ENCODE measurements at places on chromosomes 1 and 21.

DNA sequence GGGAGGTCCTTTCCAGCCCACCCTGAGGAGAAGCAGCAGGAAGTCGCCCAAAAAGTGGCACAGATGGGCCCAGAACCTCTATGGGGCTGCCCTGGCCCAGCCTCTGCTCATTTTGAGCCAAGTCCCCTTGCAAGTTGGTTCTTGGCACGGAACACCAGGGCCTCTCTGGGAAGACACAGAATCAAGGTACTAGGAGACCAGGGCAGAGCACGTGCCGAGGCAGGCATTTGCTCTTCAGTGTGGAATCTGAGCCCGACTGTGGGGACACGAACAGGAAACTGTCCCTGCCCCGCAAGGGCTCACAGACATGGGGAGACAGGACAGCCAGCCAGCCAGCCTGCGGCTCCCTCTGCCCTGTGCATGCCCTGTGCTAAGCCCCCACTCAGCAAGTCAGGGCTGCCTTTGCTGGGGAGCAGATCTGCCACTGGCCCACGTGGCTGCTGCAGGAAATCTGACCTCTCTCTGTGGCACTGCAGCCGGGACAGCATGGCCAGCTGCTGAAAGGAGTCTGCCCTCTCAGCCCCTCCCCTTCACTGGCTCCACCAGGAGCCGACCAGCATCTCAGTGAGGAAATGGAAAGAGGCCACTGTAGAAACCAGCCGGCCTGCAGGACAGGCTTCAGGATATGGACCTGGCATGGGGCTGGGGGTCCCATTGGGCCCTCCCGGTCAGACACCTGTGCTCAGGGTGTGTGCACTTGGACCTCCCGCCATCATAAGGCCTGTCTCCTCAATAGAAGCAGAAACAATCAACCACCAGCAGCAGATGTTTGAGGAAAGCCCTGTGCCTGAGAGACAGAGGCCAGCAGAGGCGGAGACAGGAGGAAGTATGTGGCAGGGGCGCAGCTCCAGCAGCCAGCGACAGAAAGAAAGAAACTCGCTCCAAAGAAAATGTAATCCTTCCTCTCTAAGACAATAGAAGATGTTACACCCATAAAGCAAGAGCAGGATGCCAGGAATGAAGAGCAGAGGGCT lies 3.7 kb downstream of the ARHGEF16 start:
- no peak for DNase-seq

DNA sequence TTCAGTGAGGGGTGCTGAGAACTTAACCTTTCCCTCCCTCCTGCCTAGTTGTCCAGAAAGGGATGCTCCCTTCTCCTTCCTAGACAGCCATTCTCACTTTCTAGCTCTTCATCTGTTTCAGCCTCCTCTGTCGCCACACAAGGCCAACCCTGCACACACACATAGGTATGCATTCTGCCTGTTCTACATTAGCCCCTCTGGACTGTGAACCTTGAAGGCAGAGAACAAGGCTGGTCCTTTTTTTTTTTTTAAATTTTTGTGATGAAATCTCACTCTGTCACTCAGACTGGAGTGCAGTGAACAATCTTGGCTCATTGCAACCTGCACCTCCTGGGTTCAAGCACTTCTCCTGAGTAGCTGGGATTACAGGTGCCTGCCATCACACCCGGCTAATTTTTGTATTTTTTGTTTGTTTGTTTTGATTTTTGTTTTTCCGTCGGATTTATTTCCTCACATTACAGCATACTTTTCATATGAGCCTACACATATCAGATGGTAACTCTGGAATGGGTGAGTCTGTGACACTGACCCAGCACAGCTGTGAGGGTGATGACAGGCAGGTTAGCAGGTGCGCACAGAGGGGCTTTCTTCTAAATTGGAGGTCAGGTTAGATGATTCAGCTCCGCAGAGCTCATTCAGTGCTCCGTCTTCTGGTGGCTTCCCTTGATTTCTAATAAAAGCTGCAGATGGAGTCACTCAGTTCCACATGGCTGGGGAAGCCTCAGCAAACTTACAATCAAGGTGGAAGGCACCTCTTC lies 4.9 kb upstream of the AKR1A1 start:
- DNase-seq, result no peak

DNA sequence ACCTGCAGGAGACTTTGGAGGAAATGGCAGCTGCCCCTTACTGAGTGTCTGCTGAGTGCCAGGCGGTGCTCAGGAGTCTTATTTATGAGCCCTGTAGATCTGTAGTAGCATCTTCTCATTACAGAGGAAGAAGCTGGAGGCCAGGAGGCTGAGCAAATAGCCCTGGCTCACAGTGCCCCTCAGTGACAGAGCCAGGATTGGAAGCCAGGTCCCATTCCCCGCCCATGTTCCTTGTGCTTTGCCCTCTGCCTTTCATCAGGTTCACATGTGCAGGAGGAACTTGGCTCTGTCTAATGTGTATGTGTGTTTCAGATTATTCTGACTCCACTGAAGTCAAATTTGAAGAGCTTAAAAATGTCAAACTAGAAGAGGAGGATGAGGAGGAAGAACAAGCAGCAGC lies 21.2 kb downstream of the KDM4A start:
- no peak for DNase-seq

- no peak for DNase-seq
These were observed 68.5 kb upstream of the ADAM30 start for GRCh38 chr1:119964673-119965363.

DNA sequence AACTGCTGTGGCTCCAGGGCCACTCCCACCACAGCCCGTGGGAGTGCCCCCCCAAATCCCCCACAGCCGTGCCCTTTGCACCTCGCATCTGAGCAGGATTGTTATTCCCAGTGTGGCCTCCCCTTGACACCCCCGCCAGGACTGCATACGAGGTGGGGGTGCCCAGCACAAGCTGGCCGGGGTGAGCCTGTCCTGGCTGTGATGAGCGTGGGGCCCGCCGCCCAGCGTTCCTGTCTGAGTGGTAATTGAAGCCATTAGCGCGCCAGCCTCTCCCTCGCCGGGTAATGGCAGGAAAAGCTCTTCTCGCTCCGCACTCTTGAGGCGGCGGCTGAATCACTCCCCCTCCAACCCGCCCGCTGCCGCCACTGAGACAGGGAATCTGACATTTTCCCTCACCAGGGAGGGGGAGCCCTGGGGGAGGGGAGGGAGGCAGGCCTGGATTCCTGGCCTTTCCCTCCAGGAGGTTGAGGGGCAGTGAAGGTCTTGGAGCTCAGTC lies 27.7 kb downstream of the PTPRF start:
- no peak for DNase-seq

DNA sequence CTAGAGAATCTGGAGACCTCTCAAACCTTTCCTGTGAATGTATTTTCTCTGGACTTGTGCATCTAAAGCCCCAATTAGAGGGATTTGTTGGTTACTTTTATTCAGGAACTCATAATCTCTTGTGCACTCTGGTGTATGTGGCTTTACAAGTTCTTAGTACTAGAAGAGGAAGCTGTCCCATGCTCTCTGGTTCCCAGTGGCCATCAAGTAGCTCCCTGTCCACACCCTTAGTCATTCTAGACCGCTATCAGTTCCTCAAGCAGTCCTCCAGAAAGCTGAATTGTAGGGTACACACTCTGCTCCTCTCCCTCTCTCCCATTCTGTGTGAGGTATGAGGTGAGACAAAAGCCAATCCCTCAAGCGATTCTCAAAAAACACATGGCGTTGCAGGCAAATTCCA lies 470.3 kb downstream of the PTPRC start:
- no peak for DNase-seq

- DNase-seq, result no peak
These were observed 45.0 kb downstream of the STUM start for GRCh38 chr1:226593541-226593940.

DNA sequence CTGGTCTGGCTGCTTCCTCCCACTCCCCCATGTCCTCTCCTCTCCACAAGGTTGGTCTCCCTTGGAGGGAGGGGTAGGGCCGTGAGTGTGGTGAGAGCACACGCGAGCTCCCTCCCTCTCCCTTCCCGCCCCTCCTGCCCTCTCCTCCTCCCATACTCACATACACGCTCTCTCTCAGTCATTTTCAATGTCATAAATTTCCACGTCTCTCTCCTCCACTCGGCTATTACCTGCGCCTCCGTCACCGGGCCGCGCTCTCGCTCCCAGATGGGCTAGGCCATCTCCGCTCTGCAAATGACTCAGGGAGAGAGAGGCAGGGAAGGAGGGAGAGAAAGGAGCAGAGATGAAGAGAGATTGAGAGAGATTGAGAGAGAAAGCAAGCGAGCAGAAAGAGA lies 36.7 kb upstream of the DMBX1 start:
- no peak for DNase-seq

- no peak for DNase-seq
These were observed 214.4 kb downstream of the NRIP1 start for GRCh38 chr21:14850394-14850793.

- no peak for DNase-seq
These were observed 40.5 kb downstream of the ATF3 start for GRCh38 chr1:212649020-212649419.

GRCh38 chr1:201990427-201990826 lies 8.0 kb downstream of the RNPEP start:
- no peak for DNase-seq

GRCh38 chr1:234528074-234528865 lies 49.3 kb upstream of the TARBP1 start:
- DNase-seq, result no peak

DNA sequence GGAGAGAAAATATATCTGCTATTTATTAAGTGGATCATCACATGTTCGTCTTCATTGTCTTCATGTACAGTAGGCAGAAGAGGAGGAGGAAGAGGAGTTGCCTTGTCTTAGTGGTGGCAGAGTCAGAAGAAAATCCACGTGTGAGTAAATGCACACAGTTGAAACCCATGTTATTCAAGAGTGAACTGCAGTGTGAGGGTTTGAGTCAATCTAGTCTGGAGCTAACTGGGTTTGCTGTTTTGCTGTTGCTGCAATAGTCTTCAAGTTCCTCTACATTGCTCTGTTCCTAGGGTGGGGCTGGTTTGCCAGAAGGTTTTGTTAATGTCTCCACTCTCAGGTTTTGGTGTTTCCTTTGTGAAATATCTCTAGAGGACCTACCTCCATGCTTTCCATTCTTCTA lies 3.1 kb upstream of the CD1A start:
- no peak for DNase-seq

All from stimulated activated CD8-positive, alpha-beta memory T cell treated with anti-CD3 and anti-CD28 coated beads, Interleukin-2, amount 100 ng/mL, for 1 hour (primary cell).